Stimulated activated CD4-positive, alpha-beta T cell treated with anti-CD3 and anti-CD28 coated beads, Interleukin-12 subunit alpha, Interleukin-12 subunit beta, amount 100 ng/mL, for 48 hours (primary cell): ENCODE measurements at places on chromosomes 3 and 15.

DNA sequence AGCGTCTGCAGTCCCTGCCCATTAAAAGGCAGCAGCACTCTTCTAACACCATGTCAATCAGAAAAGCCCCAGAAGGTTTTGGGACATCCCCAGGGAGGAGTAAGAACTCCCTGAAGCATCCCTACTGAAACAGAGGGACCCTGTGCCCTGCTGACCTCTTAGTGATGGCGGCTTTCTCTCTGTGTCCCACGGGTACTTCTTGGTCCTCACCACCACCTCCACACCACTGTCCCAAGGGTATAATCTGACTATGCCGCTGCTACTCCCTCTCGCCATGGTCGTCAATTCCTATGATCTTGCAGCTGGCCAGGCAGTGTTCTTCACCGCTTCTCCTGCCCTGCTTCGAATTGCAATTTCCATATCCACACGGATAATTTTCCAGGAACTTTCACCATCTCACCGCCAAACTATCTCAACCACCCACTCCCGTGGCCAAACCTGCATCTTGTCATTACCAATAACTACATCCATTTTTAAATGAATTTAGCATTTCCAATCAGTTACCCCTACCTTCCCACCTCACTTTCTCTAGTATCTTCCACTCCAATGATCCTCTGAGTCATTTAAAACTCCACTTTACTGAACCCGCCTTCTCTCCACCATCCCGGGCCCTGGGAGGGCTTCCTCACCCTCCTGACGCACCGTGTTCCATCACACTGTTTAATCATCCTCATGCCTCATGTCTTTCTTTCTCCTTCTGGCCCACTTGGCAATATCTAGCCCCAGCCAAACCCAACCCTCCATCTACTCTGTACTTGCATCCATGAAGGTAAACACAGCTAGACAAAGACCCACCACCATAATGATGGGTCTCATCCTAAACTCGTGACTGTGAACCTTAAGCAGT, 23.7 kb downstream of the PRR23E start:
- DNase-seq, result no peak

DNA sequence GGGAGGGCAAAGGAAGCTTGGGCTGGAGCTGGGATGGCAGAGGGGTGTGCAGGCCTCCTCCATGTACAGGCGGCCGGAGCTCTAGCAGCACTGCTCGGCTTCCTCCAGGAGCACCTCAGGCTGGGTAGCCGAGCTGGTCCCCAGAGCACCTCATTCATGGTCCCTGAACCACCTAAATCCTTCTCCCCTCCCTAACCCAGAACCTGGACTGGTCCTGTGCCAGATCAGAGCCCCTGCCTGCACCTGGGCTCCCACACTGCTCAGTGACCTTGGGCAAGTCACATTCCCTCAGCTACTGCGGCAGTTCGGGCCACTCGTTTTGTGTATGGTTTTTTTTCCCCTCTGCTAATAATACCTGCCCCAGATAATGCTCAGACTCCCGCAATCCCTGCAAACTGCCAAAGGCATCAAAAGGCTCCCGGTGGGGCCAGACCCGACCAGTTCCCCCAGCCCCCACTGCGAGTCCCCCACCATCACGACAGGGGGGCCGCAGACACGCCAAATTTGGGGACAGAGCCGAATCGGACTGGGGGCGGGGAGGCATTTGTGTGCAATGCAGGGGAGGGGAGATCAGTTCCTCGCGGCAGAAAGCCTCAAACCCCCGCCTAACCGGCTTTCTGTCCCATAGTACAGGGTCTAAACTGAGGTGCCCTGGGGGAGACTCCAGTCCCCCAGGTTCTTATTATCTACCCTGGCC, 1.3 kb downstream of the SEMA7A start:
- DNase-seq, result no peak

DNA sequence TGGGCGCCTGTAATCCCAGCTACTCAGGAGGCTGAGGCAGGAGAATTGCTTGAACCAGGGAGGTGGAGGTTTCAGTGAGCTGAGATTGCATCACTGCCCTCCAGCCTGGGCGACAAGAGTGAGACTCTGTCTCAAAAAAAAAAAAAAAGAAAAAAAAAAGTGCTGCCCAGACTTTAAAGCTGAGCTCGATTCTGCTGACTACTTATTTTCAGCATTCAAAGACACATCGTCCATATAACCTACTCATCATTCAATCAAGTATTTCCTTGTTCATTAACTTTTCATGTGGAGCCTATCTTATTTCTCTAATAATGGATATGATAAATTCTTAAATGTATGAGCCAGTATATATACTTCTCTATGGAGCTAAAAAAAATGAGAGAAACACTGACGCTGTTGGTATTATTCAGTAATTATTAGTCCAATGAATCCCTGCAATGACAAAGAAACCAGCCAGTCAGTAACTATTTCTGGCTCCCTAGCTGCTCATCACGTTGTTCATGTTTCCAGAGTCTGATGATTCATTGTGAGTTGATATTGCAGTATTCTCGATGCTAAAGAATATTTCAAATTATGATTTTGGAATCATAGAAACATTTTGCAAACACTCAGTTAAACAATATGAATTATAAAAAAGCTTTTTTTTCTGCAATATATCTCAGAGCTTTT, 111.9 kb downstream of the RAP2B start:
- no peak for DNase-seq

GRCh38 chr3:33954956-33955355, 156.5 kb downstream of the PDCD6IP start:
- DNase-seq, result no peak

- no peak for DNase-seq
These were observed 8.5 kb downstream of the TBC1D2B start for GRCh38 chr15:78069052-78069414.
